ENCODE measurements at places on chromosomes 7 and 10.

DNA sequence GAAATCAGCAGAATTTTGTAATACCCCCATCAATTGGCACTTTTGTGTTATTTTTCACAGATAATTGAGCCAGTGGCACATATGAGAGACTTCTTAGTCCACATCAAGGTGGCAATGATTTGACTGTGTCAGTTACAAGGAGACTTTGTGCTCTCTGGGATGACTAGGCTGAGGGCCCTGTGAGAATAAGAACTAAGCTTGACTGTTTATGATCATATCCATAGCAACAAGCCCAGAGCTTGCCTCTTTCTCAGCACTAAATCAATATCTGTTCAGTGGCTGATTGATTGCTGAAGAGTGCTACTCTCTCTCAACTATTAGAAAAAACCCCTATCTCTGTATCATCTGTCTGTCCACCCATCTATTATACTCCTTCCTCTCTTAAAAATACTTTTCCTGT, 185.3 kb upstream of the PLPP4 start:
- no peak for DNase-seq

GRCh38 chr10:17273403-17273802, 45.4 kb downstream of the VIM start:
- DNase-seq: no peak

DNA sequence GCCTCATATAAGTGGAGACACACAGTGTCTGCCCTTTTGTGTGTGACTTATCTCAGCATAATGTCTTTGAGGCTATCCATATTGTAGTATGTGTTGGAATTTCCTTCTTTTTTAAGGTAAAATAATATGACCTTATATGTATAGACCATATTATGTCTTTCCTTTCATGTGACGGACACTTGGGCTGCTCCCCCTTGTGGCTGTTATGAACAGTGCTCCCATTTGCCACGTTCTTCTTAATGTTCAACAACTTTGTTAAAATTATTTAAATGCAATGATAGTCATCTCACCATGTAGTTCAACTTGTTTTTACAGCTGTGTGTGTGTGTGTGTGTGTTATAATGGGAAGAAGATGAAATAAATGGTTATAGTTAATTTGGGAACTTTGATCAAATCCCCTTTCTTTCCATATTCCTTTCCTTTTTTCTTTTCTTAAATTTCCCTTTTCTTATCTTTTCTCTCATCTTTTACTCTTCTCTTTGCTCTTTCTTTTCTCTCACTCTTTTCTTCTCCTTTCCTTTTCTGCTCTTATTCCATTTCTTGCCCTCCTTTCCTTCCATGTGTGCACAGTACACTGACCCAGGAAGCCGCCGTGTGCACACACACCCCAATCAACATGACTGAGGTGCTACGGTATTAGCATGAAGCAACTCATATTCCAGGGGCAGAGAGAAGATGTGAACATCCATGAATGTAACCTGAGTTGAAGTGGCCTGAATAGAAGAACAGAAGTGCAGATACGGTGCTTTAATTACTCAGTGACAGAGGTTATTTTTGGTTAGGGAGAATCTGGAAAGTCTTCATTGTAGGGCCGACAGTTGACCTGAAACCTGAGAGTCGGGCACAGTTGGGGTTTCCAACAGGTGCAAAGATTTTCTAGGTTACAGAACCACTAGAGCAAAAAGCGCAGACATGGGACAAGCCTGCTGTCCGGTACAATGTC, 596.6 kb downstream of the SDK1 start:
- no peak for DNase-seq

DNA sequence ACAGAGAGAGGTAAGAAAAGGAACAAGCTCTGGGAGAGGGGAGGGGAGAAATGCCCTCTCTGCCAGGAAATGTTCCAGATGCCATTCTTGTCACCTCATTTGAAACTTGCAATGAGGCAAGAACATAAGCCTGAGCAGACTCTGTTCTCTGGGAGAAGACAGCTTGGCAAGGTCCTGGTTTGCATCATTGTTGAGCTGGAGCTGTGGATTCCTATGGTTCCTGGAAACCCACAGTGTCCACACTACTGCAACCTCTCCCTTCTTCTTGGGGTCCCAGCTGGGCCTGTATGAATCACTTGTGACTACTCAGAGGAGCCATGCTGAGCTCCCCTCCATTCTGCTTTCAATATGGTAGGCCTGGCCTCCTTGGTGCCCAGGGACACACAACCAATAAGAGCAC, 60.8 kb upstream of the HECTD2 start:
- DNase-seq: no peak

GRCh38 chr7:105924945-105925344, 38.1 kb upstream of the CDHR3 start:
- DNase-seq: no peak

GRCh38 chr10:89090756-89091445, 100.3 kb downstream of the FAS start:
- no peak for DNase-seq

DNA sequence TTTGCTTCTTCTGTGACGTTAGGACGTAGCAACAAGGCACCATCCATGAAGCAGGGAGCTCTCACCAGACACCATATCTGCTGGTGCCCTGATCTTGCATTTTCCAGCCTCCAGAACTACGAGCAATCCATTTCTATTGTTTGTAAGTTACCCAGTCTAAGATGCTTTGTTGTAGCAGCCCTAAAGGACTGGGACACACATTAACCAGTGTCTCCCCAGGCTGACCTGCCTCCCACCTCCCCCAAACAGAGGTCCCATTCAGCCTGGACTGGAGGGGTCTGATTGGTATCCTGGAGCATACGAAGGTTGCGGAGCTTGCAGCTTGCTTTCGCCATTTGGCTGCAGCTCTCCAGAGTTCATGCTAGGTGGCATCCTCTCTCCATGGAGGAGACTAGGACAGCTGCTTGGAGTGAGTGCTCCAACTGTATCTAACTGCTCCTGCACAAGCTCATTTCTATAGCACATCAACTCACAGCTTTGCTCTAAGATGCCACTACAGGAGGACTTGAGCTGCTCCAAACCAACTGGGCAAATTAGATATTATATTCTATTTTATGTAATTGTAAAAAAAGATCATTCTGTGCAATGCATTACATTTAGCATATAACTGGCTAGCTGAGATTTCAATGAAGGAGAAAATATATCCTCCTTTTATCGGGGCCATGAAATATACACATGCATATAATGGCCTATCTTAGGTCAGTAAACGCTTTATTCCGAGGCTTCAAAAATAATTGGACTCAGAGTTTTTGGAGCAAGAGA, 8.0 kb upstream of the GRK5 start:
- DNase-seq: no peak

DNA sequence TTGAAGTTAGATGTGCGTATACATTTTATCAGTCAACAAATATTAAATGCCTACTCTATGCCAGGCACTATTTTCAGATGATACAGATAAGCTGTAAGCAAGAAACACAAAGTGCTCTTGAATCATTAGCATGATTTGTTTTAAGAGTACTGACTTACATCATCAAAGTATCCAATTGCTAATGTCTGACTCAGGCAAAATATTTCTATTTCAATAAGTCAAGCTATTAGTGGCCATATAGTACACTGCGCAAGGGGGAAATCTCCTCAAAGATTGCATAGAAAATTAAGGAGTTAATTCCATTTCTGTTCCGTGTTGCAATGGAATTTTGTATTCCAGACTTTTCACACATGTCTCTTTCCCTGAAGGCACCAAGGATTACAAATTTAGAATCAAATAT, 46.1 kb upstream of the DNAJC1 start:
- DNase-seq: no peak

DNA sequence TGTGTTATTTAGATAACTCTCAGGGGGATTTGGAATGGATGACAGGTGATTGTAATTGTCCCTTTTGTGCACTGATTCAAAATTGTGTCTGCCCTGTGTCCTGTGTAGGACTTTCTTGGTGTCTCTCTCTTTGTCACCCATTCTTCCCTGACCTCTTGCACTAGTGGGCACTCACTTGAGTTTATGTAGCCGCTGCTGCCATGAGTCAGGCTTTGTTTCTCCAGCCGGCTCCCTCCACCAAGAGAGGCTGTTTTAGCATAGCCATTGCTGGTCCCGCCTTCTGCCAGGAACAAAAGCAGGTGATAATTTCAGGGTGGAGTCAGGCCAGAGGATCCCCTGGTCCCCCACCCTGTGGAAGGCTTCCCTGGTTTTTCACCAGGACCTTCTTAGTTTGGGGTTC, 8.4 kb downstream of the COL17A1 start:
- DNase-seq: no peak

- DNase-seq: no peak
These were observed 28.8 kb upstream of the SLC26A4 start for GRCh38 chr7:107631588-107632491.

- DNase-seq: no peak
These were observed 94.4 kb downstream of the GLRX3 start for GRCh38 chr10:130230611-130231010.

DNA sequence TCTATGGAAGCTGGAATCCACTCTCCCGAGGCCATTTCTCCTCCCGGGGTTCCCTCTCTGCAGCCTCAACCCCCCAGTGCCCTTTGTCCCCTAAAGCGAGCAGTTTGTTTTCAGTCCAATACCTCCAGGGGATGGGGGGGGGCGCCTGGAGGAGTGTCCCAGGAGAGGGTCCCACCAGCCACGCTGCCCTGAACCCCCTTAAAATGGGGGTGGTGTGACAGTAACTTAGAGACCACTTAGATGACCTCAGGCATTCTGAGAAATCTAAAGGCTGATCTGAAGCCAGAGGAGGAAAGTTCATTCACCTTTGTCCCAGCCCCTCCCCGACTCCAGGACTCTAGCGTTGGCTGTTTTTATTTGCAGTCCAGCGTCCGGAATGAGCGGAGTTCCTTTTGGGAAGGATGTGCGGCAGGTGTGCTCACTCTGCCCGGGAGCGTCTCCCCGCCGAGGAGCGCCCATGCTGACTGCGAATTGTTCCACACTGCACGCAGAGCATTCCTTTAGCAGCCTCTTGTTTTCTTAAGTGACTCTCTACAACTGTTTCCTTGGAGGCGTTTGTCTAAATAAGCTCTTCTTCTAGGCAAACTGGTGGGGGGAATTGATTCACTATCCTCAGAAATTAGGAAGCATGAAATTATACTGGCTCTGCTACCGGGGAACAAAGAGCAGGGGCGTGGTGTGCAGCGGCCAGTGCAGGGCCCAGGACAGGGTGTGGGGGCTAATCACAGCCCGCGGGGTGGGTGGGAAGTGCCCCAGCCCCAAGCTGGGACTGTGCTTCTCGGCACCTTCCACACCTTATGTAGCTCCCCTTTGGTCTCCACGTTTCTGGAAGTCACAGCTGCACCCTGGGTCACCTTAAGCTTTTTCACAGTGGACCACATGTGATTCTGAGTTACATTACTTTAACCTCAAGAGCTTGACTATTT, 46.3 kb downstream of the SYPL1 start:
- no peak for DNase-seq

- DNase-seq: no peak
These were observed 48.8 kb downstream of the SFR1 start for GRCh38 chr10:104170610-104171254.

DNA sequence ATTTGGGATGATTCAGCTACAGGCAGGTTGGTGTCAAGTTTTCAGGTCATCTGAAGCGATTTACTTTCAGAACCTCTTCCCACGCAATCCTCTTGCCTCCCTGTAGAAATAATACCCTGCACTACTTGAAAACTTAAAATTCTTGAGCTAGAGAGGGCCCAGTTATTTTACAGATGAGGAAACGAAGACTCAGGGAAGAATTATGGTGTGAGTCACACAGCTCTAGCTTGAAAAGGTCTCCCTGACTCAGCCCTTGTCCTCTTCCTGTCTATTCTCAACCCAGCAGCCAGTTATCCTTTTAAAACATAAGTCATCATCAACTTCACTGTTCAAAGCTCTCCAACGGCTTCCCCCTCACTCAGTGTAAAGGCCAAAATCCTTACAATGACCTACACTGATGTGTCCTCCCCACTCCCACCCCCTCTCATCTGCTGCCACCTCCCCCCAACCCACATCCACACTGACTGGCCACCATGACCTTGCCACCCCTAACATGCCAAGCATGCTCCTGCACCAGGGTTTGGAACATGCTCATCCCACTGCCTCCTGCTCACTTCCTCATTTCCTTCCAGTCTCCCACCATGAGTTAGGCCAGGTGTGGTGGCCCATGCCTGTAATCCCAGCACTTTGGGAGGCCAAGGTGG, 3.4 kb downstream of the DNMBP start:
- DNase-seq: no peak

DNA sequence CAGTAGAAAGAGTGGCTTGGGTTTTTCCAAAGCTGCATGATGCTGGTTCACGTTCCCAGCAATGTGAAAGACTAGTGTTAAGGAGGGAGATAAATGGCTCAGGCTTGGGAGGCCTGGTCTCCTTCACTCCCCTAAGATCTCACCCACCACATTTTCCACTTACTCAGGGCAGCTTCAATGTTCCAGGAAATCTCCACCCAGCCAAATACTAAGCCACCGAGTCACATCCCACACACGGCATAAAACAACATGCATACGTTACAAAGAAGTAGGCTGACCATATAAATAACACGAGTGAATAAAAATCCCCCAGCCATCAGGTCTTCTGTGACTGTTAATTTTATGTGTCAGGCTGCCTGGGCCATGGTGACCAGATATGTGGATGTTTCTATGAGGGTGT, 303.5 kb downstream of the SFMBT2 start:
- no peak for DNase-seq

- no peak for DNase-seq
These were observed 53.4 kb downstream of the COL17A1 start for GRCh38 chr10:104032144-104032775.

- DNase-seq: peak; percentile 66
These were observed 39.8 kb downstream of the SEM1 start for GRCh38 chr7:96669812-96670211.

DNA sequence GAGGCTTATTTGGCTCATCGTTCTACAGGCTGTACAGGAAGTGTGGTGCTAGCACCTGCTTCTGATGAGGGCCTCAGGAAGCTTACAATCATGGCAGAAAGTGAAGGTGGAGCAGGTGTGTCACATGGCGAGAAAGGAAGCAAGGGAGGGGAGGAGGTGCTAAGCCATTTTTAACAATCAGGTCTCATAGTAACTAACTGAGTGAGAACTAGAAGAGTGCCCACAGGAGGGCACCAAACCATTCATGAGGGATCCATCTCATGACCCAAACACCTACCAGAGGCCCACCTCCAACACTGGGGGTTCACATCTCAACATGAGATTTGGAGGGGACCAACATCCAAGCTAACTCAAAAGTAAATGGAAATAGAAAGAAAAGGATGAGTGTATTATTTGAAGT, 78.1 kb downstream of the CXCL12 start:
- DNase-seq: no peak

DNA sequence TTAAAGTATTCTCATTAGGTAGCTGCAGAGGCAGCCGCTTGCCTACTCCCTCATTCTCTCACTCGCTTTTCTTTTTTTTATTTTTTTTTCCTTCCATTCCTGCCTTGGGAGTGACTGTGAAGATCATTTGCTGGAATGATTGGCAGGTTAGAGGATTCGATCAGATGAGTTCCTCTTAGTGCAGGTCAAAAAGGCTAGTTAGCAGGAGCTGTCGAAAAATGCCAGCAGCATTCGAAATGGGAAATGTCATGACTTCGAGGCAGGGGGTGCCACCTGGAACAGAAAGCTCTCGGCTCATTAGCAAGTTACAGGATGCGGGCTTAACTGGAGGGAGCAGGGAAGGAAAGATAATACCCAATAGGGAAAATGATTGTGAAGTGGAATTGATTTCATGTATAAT, 137.5 kb upstream of the FZD1 start:
- DNase-seq: no peak

All from NCI-H2081 treated with DMSO at 0.1 percent for 48 hours (cell line).